ENCODE measurements at places on chromosomes 11 and 22. TPM values are rescaled to one million over a fixed set of nuclear protein-coding genes. Genes with fewer than 3 reads are reported as not detected.

SLC16A8 gene
- not detected for total RNA-seq

MGAT3 gene
- 0.43 TPM for total RNA-seq

YPEL1 gene
- total RNA-seq, result 0.31 TPM

MMP10 gene
- total RNA-seq, result 0.82 TPM

MIAT gene
- total RNA-seq, result 0.27 TPM

FOLH1 gene
- not detected for total RNA-seq

RFPL1 gene
- total RNA-seq, result not detected

PLA2G3 gene
- not detected for total RNA-seq

CELSR1 gene
- total RNA-seq, result 28.0 TPM

RPS13 gene
- 1,903 TPM for total RNA-seq

ANGPTL5 gene
- 0.10 TPM for total RNA-seq

P2RX6 gene
- 0.84 TPM for total RNA-seq

AMBRA1 gene
- total RNA-seq, result 15.8 TPM

RBMXL2 gene
- not detected for total RNA-seq

TMEM25 gene
- 0.38 TPM for total RNA-seq

LARGE2 gene
- total RNA-seq, result 1.6 TPM

F2 gene
- 2.2 TPM for total RNA-seq

CRACR2B gene
- total RNA-seq, result 5.7 TPM

ALDH3B1 gene
- 133 TPM for total RNA-seq

CECR2 gene
- total RNA-seq, result 0.14 TPM

SPTY2D1 gene
- 17.6 TPM for total RNA-seq

ROBO4 gene
- total RNA-seq, result not detected

RAG2 gene
- not detected for total RNA-seq

HOATZ gene
- total RNA-seq, result not detected

ZDHHC24 gene
- total RNA-seq, result 6.2 TPM

NPAS4 gene
- total RNA-seq, result not detected

APOL5 gene
- total RNA-seq, result not detected

GSTP1 gene
- total RNA-seq, result 1,695 TPM

TBCEL gene
- total RNA-seq, result 5.4 TPM

PLEKHB1 gene
- total RNA-seq, result 0.81 TPM

WNT11 gene
- 1.7 TPM for total RNA-seq

KCNK4 gene
- total RNA-seq, result not detected

THRSP gene
- total RNA-seq, result not detected

RAB36 gene
- 8.4 TPM for total RNA-seq

GAB4 gene
- not detected for total RNA-seq

KDM4E gene
- not detected for total RNA-seq

ARL2 gene
- total RNA-seq, result 180 TPM

TRIM49 gene
- not detected for total RNA-seq

APOL4 gene
- total RNA-seq, result not detected

BTG4 gene
- not detected for total RNA-seq

Measured in A549 treated with Mapracorat at 1 μM for 4 hours (cell line).